Adrenal gland (tissue), 19 donors: ENCODE measurements at places on chromosomes 3 and 15. TPM values are rescaled to one million over a fixed set of nuclear protein-coding genes. Genes with fewer than 3 reads are reported as not detected.

GRCh38 chr3:52892625-52893311 lies 4.6 kb downstream of the STIMATE start:
- DNase-seq, result no peak

- DNase-seq, result no peak
Observed at GRCh38 chr3:190996181-190996775, 133.8 kb upstream of the GMNC start.

DNA sequence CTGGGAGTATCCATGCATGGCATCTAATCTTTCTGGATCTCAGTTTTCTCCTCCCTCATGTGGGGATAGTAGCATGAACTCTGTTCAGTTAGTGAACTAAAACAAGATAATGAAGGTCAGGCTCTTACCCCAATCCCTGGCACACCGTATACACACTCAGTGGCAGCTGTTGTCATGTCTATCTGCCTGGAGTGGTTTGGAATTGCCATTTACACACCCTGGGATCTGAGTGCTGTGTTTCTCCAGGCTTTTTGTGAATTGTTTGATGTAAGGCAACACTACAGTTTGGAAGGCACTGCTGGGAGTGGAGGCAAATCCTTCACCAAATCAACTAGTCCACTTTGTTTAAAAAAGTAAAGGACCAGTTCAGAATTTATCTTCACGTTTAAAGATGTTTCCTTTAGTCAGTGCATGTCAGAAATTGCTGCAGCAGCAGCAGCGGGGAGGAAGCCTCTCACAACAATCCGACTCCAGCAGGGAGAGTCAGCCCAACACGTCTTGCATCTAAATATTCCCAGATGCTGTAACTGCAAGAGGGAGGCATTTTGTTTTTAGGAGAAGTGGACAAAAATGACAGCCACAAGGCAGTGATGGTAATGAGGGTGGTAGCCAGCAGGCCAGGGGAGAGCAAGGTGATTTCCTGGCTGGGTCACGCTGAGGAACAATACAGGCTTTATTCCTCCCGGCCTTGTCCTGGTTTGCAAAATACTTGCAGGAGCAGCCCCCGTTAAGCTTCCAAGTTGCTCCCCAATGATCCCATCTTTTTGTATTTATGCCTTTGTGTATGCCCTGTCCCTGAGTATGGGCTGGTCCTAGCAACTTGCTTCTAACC lies 128.5 kb upstream of the LRIG1 start:
- DNase-seq, result no peak

DNA sequence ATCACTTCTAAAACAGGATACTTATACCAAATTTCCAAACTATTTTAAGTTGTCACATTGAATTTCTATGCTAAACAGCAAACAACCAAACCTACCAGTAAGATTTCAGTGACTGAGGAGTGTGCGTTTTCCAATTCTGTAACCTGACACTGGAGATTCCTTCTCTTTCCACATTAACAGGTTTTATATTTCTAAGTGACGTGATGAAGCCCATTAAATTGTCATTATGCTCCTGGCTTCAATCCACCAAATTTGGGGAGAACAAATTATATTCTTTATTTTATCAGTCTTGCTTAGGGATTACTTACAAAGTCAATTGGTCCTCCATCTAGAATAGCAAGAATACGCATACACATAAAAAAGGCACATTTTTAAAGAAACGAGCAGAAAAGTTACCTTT lies 764.8 kb upstream of the NR2F2 start:
- no peak for DNase-seq

DNA sequence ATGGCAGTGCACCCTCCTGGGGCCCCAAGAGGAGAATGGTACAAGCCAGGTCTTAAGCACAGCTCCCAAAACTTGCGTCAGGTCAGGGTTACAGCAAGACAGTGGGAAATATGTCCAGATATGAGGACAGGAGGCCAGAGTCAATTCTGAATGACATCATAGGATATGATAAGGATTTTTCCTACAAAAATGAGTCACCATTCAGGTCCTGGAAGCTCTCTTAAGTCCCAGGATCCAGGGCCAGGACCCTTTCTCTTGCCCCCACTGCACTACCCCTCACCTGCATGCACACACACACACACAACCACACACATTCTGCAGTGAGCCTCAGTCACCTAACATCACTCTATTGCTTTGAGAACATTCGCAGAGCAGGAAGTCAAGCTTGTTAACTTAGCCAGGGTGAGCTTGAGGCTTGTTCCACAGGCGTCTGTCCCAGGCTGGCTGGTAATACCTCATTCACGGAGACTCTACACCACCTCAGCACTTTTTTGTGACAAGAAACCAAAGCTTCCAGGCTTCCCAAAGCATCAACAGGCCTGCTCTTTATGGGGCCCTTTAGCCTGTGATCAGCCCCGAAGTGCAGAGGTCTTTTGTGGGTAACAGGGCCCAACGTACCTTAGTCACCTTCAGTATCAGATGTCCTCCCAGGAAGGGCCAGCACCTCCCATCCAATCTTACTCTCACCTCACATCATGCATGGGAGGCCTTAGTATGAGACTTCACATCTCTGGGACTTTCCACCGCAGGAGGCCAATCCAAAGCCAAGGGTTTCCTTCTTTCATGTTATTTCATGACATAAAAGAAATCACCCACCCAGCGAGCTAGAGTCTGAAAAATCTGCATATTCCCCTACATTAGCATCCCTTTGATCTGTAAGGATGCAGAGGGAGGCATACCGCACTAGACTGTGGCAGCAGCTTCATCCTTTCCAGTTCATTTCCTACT lies 74.0 kb upstream of the LIPC start:
- no peak for DNase-seq

DNA sequence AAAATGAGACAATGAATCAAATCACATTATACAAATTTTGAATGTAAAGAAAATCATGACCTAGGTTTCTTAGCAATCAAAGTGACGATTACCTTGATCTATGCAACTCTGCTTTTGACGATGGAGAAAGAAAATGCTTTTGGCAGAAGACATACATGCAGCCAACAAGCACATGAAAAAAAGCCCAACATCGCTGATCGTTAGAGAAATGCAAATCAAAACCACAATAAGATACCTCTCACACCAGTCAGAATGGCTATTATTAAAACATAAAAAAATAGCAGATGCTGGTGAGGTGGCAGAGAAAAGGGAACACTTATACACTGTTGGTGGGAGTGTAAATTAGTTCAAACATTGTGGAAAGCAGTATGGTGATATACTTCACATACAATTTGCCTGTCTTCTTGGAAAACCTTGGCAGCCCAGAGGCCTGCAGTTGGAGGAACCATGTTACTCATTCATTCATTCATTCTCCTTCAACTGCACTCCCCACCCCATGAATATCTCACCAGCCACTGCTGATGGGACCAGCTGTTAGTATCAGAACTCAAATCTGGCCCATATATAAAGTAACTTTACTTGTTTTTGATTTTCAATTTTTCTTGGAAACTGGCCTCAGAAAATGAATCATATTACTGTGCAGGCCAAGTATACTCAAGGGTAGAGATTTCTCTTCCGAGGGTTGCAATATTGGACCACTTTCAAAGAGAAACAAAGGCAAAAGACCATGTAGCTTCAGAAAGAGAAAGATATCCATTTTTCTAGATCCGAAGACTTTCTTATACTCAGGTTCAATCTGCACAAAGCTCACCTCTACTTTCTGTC lies 358.6 kb upstream of the ARHGEF26 start:
- DNase-seq, result no peak

DNA sequence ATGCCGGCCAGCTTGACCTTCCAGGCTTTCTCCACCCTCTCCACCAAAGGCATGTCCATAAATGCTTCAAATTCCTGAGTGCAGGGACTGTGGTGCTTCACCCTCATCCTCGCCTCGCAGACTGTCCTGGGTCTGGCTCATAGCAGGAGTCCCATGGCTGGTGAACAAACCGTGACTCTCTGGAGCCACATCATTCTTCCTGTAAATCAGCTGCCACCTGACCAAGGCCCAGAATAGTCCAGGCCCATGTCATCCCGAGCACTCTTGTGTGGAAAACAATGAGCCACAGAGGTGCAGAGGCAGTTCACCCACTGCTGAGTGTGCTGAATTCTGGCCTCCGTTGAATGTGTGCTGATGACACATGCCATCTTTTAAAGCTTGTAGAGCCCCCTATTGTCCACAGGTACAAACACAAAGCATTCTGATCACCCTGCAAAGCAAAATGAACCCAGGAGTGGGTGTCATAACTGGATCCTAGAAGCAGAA lies 68.6 kb downstream of the ABHD5 start:
- no peak for DNase-seq

DNA sequence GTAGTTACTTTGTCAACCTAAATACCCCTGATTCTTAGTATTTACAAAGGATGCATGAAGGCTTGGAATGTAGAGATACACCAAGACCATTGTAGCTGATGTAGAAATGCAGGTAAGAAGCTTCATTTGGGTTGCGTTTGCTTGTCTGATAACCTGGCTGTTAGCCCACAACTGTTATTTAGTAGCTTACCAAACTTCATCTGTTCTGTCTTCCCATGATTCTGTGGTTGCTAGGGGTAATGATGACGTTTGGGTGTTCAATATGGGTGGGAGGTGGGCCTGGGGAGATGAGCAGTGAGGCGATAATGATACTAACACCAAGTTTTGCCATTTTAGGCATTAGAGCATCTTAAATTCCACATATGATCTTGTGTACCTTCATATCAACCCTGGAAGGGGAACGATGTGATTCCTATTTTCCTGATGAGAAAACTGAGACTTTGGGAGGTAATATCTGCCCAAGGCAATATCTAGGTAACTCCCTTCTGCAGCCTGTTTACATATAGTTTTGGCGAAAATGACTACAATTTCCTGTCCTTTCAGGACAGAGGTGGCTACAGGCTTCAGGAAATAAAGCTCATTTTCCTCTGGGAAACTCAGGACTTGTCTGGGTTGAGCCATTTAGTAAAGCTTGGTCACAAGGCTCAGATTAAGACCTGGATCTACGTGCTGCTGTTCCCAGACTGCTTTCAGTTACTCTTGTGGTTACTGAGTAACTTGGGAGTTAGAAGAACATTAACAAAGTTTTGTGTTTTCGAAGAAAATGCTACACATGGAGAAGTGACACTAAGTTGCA lies 26.8 kb downstream of the FNDC3B start:
- DNase-seq, result no peak

DNA sequence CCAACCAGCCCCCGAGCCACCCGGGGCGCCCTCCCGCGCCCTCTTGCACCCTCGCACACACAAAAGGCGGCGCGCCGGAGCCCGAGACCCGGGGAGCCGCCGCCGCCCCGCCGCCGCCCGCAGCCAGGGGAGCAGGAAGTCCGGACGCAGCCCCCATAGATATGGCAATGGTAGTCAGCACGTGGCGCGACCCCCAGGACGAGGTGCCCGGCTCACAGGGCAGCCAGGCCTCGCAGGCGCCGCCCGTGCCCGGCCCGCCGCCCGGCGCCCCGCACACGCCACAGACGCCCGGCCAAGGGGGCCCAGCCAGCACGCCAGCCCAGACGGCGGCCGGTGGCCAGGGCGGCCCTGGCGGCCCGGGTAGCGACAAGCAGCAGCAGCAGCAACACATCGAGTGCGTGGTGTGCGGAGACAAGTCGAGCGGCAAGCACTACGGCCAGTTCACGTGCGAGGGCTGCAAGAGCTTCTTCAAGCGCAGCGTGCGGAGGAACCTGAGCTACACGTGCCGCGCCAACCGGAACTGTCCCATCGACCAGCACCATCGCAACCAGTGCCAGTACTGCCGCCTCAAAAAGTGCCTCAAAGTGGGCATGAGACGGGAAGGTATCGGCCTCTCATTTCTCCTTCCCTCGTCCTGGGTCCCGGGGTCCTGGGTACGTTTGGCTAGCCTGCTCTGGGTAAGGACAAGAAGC lies 1.6 kb downstream of the NR2F2 start:
- peak; percentile 44 for DNase-seq

DNA sequence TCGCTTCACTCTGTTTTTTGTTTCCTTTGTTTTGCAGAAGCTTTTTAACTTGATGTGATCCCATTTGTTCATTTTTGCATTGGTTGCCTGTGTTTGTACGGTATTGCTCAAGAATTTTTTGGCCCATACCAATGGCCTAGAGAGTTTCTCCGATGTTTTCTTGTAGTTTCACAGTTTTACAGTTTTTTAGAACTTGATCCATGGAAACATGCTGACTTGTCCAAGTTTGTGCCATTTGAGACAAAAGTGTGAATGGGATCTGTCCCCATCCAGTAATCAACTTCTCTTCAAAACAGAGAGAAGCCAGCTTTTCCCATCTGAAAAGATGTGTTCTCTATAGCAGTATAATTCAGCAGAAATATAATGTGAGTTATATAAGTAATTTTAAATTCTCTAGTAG lies 266.5 kb upstream of the LRTM1 start:
- no peak for DNase-seq

DNA sequence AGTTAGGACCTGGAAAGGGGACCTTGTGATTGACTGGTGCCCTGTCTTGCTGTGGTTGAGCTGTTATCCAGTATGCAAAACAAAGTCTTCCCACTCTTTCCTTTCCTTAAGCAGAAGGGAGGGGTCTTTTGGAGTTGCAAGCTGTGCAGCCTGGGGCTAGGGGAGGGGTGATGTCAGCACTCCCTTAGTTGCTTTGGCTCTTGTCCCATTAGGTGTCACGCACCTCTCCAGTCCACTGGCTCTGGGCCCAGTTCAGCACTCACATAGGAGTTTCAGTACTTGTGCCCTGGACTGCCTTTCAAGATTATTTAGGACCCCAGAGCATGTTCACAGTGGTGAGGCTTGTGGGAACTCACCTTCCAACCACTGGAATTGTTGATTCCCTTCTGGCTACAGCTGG lies 238.5 kb downstream of the DOCK3 start:
- no peak for DNase-seq

- no peak for DNase-seq
Observed at GRCh38 chr3:14223595-14223994, 45.0 kb downstream of the LSM3 start.

DNA sequence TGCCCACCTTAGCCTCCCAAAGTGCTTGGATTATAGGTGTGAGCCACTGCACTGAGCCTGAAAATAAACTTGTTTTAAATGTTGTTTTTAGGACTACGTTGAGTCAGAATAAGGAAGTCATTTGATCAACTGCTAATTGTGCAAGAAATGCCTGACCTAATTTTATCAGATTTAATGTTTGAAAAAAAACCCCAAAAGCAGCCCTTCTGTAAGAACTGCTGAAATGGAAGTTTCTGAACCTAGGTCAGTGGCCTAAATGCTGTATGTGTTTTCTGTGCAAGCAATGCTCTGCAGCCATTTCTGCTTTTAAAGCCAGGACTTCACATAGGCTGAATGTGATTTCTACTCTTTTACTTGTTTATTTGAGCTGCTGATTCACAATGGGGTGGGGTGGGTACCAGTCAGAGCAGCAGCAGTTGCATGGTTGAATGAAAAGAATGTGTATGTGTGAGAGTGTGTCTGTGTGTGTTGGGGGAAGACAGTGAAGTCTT lies 6.6 kb downstream of the GPX1 start:
- peak; percentile 55 for DNase-seq

Gene AHSG
- not detected for total RNA-seq

Gene BCL2A1
- total RNA-seq, result 1.0 TPM

Gene SCAANT1
- not detected for total RNA-seq

Gene DUOXA2
- total RNA-seq, result not detected
